ENCODE measurements at places on chromosomes 13 and 19.

DNA sequence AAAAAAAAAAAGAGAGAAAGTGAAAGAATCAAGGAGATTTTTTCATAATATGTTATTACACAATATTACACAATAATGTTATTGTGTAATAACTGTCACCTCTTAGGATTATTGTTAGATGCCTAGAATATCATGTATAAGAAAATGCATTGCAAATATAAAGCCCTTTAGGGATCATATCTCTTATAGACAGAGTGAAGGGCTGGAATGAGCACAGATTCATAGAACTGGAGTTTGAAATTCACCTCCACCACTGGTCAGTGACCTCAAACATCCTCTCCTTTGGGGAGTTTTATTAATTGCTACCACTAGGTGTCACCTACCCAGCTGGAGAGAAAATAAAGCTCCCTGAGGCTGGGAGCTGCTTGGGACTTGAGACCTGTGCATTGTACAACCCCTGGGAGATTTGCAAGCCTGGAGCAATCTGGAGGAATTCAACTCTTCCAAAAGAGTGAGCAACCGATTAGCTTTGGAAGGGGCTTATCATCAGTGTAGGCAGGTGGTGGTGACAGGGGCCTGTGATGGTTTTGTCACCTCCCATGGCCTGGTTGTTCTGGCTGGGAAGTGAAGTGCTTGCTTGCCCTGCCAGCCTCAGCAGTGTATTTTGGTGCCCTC, 30.3 kb upstream of the FRY start:
- DNase-seq: peak; percentile 45

DNA sequence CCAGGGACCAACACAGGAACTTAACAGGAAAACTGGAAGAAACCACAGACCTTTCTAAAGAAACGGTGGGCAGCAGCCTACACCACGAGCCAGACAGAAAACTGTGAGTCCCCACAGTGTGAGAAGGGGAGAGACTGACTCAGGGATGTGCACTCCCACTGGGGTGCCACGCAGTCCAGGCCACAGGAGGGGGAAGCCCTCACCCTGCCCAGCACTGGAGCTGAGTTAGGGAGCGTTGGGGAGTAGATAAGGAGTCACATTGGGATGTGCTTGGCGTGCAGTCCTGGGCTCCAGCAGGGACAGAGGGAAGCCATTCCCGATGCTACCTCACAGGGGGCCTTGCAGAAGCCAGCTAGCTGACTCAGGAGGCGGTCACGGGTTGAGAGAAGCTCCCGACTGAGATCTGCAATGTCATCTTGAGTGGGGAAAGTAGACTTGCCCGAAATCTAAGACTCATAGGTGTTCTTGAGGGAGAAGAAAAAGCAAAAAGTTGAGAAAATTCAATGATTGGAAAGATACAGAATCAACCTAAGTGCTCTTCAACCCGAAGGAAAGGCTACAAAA, 17.3 kb downstream of the SIGLEC8 start:
- DNase-seq: no peak

DNA sequence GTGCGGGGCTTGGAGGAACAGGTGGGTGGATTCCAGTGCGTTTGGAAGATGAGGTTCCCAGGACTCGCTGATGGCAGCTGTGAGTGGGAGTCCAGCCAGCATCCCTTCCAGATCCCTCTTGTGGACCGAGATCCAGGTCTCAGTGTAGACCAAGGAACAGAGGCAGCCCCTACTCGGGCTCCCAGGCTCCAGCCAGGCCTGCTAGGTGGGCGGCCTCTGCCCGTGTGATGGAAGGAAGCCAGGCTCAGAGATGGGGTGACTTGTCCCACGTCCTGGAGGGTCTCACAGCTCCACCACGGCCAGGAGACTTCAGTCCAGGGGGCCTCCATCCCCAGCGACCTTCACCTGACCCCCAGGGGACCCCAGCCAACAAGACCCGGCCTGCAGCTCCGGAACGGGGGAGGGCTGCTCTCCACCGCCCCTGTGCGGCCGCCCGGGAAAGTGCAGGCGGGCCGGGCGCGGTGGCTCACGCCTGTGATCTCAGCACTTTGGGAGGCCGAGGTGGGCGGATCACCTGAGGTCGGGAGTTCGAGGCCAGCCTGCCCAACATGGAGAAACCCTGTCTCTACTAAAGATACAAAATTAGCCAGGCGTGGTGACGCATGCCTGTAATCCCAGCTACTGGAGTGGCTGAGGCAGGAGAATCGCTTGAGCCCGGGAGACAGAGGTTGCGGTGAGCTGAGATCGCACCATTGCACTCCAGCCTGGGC, 729 bp upstream of the MADCAM1 start:
- no peak for DNase-seq

GRCh38 chr19:1181606-1182005, 7.5 kb upstream of the SBNO2 start:
- DNase-seq: no peak

All from LoVo (cell line).